ENCODE measurements at places on chromosomes 6 and 20.

GRCh38 chr20:55544638-55545037 is 460.7 kb downstream of the CBLN4 start:
- no peak for DNase-seq

- peak; percentile 62 for DNase-seq
Observed at GRCh38 chr20:36344517-36345132, 38.5 kb downstream of the DLGAP4 start.

DNA sequence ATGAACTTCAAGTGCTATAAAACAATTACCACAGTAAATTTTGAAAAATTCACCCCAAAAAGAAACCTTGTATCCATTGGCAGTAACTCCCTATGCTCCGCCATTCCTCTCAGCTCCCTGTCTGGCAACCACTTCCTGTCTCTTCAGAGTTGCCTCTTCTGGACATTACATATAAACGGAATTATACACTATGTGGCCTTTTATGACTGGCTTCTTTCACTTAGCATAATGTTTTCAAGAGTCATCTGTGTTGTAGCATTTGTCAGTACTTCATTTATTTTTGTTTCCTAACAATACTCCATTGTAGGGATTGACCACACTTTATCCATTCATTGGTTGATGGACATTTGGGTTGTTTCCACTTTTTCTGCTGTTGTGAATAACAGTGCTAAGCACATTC is 50.1 kb downstream of the CEP43 start:
- DNase-seq, result no peak

DNA sequence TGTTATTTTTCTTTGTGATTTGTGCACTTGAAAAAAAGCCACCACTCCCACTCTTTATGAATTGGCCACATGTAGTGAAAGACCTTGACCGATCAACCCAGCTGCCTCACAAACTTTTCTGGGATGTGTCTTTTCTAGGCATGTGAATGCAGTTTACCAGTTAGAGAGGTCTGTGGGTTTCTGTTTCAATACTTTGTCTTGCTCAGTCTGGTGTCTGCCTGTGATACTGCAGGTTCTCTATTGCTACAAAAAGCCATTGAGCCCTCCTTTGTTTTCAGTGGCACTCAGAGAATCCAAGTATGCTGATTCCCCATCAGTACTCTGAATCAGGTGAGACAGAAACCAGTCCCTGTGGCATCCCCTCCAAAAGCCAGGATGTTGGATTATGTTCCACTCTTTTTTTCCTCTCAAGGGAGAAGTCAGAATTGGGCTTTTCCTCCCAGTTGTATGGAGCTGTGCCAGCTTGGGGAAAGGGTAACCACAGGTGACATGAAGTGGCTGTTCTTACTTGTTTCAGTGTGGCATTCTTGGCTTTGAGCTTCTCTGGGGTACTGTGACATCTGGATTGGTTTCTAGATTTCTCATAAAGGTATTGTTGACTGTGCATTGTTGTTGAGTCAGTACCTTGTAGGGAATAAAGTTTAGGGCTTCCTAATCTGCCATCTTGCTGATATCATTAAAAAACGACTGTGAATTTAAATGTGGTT is 26.3 kb upstream of the ZFP64 start:
- DNase-seq, result no peak

DNA sequence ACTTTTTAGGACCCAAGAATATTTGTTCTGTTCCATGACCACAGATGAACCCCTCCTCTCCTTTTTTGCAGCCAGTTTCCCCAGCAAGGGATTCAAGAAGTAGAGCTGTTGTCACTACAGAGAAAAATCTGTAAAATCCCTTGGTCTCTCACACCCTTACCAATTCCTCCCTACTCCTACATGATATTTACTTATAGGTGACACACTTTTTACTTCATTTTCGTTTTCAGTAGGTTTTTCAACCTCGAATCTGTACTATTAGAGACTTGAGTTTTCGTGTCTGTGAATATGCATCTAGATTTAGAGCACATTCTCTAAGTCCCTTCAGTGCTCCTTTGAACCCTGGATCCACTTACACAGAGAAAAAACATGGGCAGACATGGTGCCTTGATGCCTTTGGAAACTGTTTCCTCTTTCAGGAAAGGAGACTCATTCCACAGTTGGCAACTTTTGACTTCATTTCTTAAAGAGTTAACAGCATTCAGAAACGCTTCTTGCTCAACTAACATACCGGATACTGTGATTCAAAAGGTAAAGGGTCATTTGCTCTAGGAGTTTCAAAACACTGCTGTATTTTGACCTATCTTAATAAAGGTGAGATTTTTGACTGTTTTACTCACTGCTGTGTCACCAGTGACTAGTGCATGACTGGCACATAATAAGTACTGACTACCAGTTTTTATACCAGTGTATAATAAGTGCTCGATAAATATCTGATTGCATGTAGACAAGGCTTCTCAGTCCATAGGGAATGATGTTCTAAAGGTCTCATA is 50.6 kb downstream of the LAMA4 start:
- DNase-seq, result no peak

- DNase-seq, result no peak
Observed at GRCh38 chr6:140806431-140806830, 1326.3 kb upstream of the GJE1 start.

- DNase-seq, result no peak
Observed at GRCh38 chr6:90144928-90145555, 151.6 kb downstream of the BACH2 start.

- no peak for DNase-seq
Observed at GRCh38 chr6:2872423-2873358, 30.4 kb downstream of the SERPINB9 start.

DNA sequence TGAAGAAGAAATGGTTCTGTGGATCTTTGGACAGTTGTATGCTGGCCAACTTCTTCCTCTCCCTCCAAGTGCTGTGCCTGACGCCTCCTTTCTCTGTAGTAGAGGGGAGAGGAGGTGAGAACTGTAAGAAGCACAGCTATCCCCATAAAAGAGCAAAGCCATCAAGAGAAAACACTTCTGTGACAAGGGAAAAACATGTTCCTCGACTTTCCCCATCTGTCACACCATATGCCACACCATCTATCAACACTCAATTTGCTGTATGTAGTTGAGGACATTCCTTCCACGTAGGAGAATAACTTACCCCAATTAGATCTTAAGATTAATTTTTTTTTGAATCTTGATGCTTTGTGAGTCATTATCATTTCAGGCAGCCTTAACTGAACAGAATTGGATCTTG is 156.2 kb upstream of the PLCB4 start:
- DNase-seq, result no peak

- DNase-seq, result no peak
Observed at GRCh38 chr20:24449026-24449720, 20.3 kb upstream of the SYNDIG1 start.

GRCh38 chr20:50568549-50568942 is 58.4 kb downstream of the PTPN1 start:
- peak; percentile 42 for DNase-seq

GRCh38 chr6:17100806-17101205 is 1.0 kb upstream of the STMND1 start:
- DNase-seq, result no peak

GRCh38 chr6:37417393-37417792 is 15.6 kb upstream of the CMTR1 start:
- no peak for DNase-seq

GRCh38 chr6:165880686-165881085 is 217.6 kb upstream of the PDE10A start:
- DNase-seq, result no peak

DNA sequence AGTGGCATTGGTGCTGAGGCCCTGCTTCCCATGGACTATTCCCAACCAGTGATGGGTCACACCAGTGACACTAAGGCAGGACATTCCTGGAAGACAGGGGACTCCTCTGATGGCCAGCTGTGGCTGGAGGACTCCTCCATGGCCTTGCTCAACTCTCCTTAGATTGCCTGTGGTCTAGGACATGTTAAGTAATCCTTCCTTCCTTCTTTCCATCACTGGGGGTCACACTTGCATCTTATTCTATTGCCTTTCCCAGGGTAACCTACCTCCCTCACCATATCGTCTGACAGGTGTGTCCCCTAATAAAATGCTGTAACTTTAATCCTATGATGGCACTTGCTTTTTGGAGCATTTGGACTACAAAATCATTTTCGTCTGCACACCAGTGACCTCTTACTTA is 24.5 kb upstream of the HLA-A start:
- DNase-seq, result peak; percentile 22

- DNase-seq, result no peak
Observed at GRCh38 chr20:62715201-62715600, 6.6 kb downstream of the NTSR1 start.

GRCh38 chr6:95117236-95117635 is 460.1 kb upstream of the MANEA start:
- no peak for DNase-seq

- no peak for DNase-seq
Observed at GRCh38 chr20:47061549-47061948, 166.9 kb downstream of the EYA2 start.

DNA sequence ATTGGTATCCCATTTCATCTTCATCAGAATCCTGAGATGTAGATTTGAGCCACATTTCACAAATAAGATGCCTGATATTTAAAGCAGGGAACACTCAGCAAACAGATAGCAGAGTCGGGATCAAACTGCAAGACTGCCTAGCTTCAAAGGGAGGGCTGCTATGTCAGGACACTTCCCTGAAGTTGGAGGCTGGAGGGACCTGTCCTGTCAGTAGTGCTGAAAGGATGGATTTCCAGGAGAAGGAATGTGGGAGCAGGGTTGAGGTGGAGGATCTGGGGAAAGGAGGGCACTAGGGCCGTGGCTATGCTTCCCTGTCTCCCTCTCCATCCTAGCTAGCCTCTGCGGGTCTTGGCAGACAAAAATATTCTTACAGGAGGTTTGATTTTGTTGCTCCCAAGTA is 32.2 kb downstream of the COX4I2 start:
- no peak for DNase-seq
